Stimulated activated CD8-positive, alpha-beta memory T cell treated with anti-CD3 and anti-CD28 coated beads, Interleukin-7, amount 100 ng/mL, for 1 hour (primary cell): ENCODE measurements at places on chromosomes 5 and 9.

GRCh38 chr5:149645236-149645635 lies 63.9 kb downstream of the ARHGEF37 start:
- no peak for DNase-seq

- no peak for DNase-seq
Measured at GRCh38 chr5:132463811-132464155, 26.8 kb downstream of the IRF1 start.

- DNase-seq: no peak
Measured at GRCh38 chr9:105421154-105421553, 26.7 kb upstream of the FSD1L start.

DNA sequence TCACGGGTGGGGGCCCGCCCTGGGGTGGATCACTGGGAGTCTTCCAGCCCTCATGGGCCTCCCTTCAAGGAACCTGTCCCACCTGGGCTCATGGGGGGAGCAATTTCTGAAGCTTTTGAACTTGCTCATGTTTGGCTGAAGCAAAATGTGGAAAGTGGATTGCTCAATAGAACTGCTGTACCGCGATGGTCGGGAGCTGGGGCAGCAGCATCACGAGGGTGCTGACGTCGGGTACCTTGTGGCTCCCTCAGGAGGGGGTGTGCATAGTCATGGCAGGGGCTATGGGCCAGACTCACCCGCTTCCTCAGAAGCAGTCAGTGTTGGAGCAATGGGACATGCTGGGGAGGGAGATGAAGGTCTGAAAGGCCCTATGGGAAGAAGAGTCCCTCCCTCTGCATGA lies 57.9 kb downstream of the PRRT1B start:
- DNase-seq: no peak

GRCh38 chr5:179167871-179168451 lies 107.8 kb downstream of the ZNF354C start:
- DNase-seq: no peak

DNA sequence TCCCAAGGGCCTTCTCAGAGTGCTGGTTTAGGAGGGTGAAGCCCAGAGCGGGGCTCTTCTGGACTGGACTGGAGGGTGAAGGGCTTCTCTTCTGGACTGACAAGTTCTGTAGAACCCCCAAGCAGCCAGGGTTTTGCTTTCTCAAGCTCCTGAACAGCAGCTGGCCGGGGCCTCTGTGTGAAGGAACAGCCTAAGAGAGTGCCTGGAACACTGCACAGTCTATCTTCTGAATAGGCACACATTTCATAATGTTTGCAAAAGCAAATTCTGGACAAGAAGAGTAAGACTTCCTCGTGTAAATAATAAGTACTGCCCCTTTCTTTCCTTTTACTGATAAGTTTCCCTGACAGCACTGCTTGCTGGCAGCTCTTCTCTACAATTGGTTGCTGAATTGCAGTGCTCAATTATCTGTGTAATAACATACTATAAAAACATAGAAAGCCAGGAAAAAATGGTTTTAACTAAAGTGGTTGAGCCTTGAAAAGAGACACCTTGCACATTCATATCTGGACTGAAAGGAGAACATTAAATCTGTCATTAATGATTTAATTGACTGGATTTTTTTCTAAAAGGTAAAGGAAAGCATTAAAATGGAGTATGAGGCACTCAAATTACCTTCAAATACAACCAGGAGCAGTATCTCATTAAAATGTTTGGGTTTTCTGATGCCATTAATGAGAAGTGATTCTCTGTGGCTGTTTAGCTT lies 20.5 kb downstream of the MAST4 start:
- DNase-seq: no peak

DNA sequence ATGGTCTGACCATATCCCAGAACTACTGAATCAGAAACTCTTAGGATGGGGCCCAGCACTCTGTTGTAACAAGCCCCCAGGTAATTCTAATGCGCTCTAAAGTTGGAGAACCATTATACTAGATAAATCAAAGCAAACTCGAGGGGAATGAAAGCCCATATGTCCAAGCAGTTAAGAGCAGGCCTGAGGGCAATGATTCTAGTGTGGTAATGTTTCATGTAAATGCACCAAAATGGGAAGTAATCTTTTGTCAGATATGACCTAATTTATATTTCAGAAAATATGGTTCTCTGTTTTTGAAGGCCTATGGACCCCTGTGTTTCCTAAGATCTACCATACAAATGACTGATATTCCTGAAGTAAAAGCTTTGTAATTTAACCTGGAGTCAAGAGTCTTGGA lies 108.0 kb upstream of the PTGER4 start:
- no peak for DNase-seq

DNA sequence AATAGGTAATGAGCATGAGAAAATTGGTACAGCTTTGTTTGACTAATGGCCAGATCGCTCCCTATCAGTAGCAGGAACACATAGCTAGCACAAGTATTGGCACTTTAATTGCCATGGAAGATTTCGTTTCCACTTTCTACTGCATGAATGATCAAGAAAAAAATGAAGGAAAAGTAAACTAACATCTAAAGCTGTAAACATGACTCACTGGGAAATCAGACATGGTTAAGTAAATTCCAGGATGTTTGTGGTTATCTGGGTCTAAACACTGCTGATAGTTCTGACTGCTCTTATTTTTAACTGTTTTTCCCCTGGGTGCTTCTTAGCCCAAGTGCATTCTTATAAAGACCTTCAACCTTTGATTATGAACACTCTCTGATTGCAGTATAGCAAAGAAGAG lies 388.9 kb downstream of the NR2F1-AS1 start:
- DNase-seq: no peak

DNA sequence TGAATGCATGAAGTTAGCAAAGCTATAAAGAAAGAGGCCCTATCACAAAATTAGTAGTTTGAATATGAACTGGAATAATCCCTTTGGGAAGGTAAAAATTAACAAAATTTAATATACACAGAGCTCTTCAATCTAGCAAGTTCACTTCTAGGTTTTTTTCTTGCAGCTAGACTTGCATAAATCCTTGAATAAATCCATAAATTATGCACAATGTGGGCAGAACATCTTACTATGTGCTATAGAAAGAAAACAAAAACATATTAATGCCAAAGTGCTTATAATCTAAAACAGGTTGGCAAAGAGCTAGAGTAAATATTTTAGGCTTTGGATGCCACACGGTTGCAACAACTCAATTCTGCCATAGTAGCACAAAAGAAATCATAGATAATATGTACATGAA lies 138.5 kb upstream of the FREM1 start:
- DNase-seq: no peak

- DNase-seq: no peak
Measured at GRCh38 chr5:152499814-152500535, 94.9 kb upstream of the NMUR2 start.

- no peak for DNase-seq
Measured at GRCh38 chr5:147935032-147935431, 28.7 kb upstream of the C5orf46 start.

DNA sequence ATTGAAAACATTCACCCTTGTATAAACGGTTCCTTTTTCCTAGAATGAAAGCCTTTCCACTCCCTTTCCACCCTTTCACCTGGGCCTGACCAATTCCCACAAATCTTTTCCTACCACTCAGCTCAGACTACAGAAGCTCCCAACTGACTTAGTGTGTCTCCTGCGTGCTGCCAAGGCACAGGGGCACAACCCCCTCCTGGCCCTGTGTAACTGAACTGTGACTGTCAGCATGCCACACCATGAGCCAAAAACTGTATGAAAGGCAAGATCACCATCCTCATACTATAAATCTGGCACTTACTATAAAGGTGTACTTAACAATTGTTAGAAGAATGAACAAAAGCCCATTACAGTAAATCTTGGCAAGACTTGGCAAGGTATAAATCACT lies 11.5 kb downstream of the NOL8 start:
- DNase-seq: no peak

GRCh38 chr9:74517188-74517587 lies 20.1 kb downstream of the RORB start:
- no peak for DNase-seq

GRCh38 chr9:123354806-123355508 lies 1.0 kb upstream of the CRB2 start:
- DNase-seq: no peak

- no peak for DNase-seq
Measured at GRCh38 chr5:119554597-119554996, 74.8 kb upstream of the FAM170A start.

DNA sequence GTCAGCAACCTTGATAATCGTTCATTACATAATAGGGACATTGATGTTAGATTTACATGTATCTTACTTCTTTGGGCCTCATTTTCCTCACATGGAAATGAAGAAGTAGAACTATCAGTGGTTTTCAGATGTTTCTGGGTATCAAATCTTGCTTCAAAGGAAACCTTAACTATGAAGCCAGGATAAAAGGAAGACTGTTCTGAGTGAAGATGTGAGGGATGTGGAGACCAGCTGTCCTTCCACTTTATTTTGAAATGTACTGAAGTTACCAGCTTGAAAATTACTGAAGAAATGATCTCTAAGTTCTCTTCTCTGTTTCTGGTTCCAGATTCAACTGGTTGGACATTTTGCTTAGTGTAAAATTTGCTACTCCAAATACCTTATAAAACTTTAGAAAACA lies 186.0 kb downstream of the ADAMTSL1 start:
- no peak for DNase-seq

DNA sequence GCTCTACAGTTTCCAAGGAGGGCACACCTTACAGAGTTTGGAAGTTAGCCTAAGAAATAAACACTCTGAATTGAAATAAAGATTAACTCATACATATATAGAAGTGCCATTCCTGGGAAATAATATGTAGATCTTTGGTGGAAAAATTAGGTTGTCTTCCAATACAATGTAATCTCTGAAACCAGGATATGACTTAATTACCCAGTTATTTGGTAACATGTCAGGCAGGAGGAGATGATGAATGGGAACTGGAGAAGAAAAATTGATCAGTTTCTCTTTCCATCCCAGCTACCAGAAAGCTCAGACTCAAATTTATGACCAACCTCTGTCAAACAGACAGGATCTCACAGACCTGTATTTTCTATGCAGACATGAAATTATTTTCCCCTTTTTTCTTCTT lies 215.2 kb upstream of the SNX2 start:
- DNase-seq: no peak

DNA sequence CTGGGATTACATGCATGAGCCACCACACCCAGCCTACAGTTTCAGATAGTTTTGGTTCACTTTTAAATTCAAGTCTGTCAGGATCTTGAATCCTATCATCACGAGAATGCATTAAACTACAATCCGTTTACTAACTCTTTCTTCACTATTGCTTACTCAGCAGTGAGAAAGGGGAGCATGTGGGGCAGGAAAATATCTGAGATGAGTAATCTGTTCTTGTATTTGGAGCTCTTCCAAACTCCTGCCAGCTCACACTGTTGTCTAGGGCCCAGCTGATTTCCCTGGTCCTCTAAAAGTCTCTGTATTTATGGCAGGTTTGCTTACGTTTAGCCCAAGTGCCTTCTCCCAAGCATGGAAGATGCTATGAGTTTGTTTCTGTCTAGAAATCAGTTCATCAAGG lies 152.2 kb downstream of the FGF18 start:
- DNase-seq: no peak

DNA sequence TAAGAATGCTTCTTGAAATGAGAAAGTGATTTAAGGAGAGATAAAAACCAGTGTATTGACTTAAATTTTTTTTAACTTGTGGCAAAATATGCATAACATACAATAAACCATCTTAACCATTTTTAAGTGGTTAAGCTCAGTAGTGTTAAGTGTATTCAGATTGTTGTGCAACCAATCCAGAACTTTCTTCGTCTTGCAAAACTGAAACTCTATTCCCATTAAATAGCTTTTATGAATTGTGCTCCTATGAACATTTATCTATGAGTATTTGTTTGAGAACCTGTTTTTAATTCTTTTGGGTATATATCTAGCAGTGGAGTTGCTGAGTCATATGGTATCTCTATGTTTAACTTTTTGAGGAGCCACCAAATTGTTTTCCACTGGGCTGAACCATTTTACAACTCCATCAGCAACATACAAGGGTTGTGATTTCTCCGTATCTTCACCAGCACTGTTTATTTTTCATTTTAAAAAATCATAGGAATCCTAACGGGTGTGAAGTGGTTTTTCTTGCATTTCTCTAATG lies 76.6 kb upstream of the ACTBL2 start:
- no peak for DNase-seq

DNA sequence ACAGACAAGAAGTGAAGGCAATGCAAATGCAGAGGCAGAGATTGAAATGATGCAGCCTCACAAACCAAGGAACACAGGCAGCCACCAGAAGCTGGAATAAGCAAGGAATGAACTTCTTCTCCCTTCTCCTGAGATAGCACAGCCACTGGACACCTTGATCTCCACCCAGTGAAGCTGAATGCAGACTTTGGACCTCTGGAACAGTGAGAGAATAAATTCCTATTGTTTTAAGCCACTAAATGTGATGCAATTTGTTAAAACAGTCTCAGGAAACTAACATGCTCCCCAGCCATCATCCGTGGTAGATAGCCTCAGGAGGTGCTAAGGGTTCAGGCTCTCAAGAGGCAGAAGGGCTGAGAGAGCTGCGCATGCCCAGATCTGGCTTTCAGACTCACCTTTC lies 512.2 kb upstream of the ZNF608 start:
- DNase-seq: no peak

- no peak for DNase-seq
Measured at GRCh38 chr5:74064225-74064624, 438.2 kb downstream of the ARHGEF28 start.

GRCh38 chr9:98944057-98944733 lies 488 bp downstream of the COL15A1 start:
- no peak for DNase-seq

DNA sequence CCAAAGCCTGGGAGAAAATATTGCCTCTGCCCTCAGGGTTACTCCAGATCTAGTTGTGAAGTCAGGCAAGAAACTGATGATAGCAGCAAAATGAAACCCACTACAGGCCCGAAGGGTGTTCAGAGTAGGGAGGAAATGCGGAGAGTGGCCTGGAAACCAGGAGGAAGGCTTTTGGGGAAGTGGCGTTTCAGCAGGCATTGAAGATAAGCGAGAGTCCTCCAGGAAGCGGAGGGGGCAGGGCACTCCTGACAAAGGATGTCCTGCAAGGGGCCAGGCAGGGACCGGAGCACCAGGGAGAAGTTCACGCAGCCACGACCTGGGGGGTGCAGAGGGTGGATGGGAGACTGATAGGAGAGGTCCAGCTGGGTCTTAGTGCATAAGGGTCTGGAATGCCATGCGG lies 7.8 kb upstream of the FOXI1 start:
- DNase-seq: no peak

DNA sequence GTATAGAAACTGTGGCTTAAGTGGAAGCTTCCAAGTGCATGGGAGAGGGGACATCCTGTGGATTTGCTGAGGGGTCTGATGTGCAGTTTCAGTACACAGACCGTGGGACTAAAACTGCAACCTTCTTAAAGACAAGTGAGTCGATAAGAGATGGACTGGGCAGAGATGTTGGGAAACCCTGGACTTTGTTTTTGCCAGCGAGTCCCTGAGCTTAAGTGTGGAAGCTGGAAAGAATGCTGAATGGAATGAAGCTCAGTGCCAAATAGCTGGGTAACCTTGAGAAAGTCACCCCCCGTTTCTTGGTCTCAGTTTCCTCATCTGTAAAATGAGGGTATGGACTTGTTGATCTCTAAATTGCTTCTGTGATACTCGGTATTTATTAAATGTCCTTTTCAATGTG lies 37.3 kb upstream of the KLF9 start:
- no peak for DNase-seq

GRCh38 chr5:125491986-125492492 lies 745.6 kb upstream of the ZNF608 start:
- DNase-seq: no peak

GRCh38 chr5:138129347-138129746 lies 9.9 kb downstream of the NME5 start:
- DNase-seq: no peak

GRCh38 chr9:20624201-20625002 lies 2.1 kb upstream of the MLLT3 start:
- no peak for DNase-seq
